ENCODE measurements at places on chromosomes 4 and X. TPM values are rescaled to one million over a fixed set of nuclear protein-coding genes. Genes with fewer than 3 reads are reported as not detected.

DNA sequence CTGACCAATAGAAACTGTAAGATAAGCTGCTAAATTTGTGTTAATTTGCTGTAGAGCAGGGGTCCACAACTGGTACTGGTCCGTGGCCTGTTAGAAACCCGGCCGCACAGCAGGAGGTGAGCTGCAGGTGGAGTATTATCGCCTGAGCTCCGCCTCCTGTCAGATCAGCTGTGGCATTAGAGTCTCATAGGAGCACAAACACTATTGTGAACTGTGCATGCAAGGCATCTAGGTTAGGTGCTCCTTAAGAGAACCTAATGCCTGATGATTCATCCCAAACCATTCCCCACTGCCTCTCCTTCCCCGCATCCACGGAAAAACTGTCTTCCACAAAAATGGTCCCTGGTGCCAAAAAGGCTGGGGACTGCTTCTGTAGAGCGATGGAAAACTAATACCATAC, 19.7 kb downstream of the FBXW7 start:
- DNase-seq, result no peak

- no peak for DNase-seq
These were observed 47.9 kb upstream of the PACRGL start for GRCh38 chr4:20652226-20652885.

DNA sequence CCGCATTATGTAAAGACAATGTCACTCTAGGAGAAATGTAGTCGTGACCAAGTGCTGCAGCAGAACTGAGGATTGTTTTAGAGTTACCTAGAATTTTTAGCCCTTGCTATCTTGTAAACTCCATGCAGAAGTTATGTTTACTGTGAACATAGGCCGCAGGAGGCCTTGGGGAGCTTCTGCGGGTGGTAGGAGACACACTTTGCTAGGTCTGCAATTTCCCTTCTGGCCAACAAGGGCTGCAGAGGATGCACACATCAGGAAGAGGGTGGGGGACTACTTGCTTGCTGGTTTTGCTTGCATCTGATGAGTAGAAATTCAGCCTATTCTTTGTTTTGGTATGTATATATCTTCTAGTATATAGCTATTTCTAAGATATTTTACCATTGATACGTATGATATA, 23.1 kb downstream of the BANK1 start:
- no peak for DNase-seq

- DNase-seq, result peak; percentile 99
These were observed at the start of gene HMGB2 for GRCh38 chr4:173334085-173334890. Gene HMGB2 (minus strand): TSS chr4:173334358. CDS start chr4:173333649, 709 bp downstream.

TMEM128 gene
- 15.0 TPM for total RNA-seq

GRCh38 chrX:72050011-72050410, 81.7 kb downstream of the RTL5 start:
- DNase-seq, result no peak

CDS1 gene
- total RNA-seq, result not detected

ING2 gene
- total RNA-seq, result 6.3 TPM

Measured in natural killer cell treated with Interleukin-12 subunit alpha and Interleukin-12 subunit beta and Interleukin-15 and Interleukin-18, amount 100 ng/mL, for 72 hours (primary cell).